ENCODE measurements at places on chromosomes 16 and 17.
A peak's percentile ranks its signal among the peaks of the same experiment; 100 is the strongest.

- DNase-seq: no peak
These were observed 181.9 kb downstream of the MSI2 start for GRCh38 chr17:57438066-57438731.

DNA sequence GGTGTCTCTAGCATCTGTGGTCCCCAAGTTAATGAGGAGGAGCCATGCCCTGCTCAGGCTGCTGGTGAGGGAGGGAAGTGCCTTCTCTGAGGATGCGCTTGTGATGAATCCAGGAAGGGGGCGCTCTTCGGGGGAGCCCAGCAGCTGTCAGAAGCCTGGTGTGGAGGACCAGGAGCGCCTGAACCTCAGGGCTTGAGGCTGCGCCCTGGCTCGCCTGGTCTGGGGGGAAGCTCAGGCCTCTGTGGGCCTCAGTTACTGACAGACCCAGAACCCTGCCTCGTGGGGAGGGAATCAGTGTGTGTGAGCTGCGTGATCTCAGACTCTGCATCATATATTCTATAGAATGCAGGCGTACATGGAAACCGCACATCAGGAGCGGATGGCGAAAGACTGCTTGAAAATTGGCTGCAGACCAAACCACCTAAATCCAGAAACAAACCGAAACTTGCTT lies 126.1 kb downstream of the SEC14L1 start:
- no peak for DNase-seq

DNA sequence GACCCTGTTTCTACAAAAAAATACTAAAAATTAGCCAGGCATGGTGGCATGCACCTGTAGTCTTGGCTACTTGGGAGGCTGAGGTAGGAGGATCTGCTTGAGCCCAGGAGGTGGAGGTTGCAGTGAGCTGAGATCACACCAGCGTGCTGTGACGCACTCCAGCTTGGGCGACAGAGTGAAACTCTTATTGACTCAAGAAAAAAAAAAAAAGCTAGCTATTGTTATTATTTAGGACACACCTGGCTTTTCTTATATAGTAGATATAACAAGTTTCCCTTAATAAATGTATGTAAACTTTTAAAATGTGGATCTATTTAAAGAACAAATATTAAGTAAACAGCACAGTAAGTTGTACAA lies 1.8 kb downstream of the RABEP2 start:
- no peak for DNase-seq

DNA sequence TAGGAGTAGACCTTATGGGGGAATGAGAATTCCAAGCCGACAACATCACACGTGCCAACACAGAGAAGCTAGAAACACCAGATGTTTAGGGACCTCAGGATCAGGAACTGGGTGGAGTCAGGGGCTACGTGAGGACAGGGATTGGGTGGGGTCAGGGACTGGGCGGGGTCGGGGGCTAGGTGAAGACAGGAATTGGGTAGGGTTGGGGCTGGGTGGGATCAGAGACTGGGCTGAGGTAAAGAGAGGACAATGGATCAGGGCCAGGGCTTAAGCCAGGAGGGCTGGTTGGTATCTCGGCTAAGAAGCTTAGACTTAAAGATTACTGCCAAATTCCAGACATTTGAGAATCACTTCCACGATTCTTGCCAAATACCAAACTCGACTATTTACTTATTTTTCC lies 11.6 kb downstream of the TEKT5 start:
- no peak for DNase-seq

DNA sequence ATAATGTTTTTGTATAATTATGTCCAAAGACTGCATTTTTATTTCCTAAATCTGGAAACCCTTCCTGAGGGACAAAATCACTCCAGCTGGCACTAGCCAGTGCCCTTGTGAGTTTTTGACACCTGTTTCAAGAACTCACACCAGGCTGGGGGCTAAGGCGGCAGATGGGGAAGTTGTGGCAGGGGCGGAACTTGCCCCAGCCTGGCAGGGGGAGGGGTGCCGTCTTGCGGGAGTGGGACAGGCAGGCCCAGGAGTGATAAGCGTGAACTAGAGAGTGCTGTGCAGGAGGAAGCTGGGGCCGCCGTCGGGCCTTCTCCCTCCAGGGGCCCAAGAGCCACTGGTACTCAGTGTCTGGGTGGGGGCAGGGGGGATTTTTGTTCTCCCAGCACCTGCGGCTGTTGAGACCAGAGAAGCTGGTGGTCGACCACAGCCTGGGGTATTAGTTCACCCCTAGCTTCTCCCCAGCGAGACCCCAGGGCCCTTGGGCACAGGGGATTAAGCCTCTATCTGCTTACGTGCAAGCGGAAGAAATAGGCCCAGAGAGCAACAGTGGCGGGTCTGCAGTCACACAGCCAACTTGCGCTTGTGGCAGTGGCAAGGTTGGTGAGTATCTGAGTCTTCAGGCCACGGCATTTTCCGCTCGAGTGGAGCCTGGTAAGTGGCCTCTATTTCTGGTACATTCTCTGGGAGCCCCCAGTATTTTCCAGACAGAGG lies 40.2 kb upstream of the PLCG2 start:
- peak; percentile 42 for DNase-seq

Measured in substantia nigra (tissue), 51 donors.